ENCODE measurements at places on chromosomes 12 and 14.

- H3K36me3 ChIP-seq, result no peaks in the 10 kb centered on the region
- no peak overlapping the region for H3K4me3 ChIP-seq
Measured at GRCh38 chr12:47990351-47991105, 13.7 kb downstream of the COL2A1 start.

DNA sequence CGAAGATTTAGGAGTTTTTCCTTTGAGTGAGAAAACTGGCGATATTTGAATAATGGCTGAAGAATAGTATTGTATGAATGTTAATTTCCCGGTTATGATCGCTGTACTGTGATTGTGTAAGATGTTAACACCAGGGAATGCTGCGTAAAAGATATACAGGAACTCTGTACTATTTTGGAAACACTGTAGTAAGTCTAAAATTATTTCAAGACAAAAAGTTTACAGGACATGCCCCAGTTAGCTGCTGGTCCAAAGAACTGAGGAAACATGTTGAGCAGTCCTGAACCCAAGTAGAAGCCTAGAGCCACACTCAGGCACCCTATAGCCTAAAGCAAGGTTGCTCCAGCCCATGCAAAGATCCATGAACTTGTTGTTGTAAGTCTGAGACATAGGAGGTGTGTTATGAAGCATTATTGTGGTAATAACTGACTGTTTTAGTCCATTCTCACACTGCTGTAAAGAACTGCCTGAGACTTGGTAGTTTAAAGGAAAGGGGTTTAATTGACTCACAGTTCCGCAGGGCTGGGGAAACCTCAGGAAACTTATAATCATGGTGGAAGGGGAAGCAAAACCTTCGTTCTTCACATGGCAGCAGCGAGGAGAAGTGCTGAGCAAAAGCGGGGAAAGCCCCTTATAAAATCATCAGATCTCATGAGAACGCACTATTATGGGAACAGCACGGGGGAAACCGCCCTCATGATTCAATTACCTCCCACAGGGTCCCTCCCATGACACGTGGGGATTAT, 99.8 kb upstream of the RESF1 start:
- H3K4me1 ChIP-seq, result no peaks in the 10 kb centered on the region
- no peak overlapping the region for H3K4me3 ChIP-seq

DNA sequence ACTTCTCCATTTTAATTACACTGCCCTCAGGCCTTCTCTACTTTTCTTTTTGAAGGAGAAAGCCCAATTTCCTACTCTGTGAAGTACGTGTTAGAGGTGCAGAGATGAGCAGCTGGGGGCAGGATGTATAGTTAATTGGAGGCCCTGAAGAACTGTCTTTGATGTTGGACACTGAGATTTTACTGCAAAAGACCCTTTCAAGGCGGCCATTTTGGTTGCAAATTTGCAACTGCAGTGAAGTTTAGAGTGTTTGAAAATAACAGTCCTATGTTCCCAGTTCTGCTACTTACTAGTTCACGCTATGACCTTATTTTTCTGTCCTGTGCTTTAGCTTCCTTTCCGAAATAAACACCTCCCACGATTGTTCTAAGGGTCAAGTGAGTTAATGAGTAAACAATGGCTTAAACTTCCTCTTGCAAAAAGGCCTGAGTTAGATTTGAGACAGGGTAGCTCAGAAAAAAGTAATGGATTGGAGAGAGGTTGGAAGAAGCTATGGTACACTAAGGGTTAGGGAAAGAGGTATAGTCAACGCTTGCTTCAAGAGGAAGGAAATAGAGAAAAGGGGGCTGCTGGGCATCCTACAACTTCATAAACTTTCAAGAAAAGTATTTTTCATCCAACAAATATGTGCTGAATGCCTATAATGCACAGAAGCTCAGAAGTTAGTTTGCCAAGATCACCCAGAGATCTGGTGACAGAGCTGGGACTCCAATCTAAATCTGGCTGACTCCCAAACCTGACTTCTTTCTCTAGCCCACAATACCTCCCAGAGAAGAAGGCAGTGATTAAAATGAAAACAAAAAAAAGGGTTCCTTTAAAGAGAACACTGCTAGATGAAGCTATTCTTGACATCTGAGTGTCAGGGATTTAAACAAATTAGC, 26.4 kb upstream of the DICER1 start:
- no peaks in the 10 kb centered on the region for H3K36me3 ChIP-seq
- H3K27me3 ChIP-seq, result no peaks in the 10 kb centered on the region

- H3K27me3 ChIP-seq, result no peaks in the 10 kb centered on the region
- H3K36me3 ChIP-seq, result no peaks in the 10 kb centered on the region
- H3K4me3 ChIP-seq, result no peak overlapping the region
- no peak overlapping the region for H3K27ac ChIP-seq
- no peak for DNase-seq
Measured at GRCh38 chr12:92044435-92044834, 101.2 kb downstream of the BTG1 start.

DNA sequence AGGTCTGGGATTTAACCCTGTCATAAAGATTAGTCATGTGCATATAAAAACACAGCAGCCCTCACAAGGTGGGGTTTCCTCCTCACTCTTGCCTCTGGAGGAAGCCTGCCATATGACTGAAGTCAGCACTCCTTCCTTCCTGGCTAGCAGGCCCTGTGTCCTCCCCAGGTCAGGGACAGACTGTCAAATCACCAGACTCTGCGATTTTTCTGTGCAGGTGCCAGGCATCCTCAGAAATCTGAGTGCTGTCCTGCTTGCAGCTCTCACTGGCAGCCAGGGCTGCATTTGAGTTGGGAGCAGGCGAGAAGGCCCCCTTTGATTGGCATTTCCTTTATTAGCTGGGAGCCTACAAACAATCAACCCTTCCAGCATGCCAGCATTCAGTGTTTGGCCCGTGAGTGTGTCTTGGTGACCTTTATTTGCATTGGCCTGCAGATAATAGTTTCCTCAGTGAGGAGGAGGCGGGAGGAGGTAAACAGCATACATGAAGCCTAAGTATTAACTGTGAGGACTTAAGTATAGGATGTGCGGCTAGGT, 183.8 kb upstream of the ARHGAP5 start:
- H3K36me3 ChIP-seq, result no peaks in the 10 kb centered on the region
- H3K4me3 ChIP-seq, result no peak overlapping the region
- H3K27ac ChIP-seq, result no peak overlapping the region

GRCh38 chr12:67721248-67721647, 72.7 kb downstream of the DYRK2 start:
- peak; percentile 41 for DNase-seq
- H3K36me3 ChIP-seq, result no peaks in the 10 kb centered on the region
- H3K27ac ChIP-seq, result no peak overlapping the region
- H3K4me3 ChIP-seq, result no peak overlapping the region
- H3K4me1 ChIP-seq, result no peaks in the 10 kb centered on the region
- no peaks in the 10 kb centered on the region for H3K27me3 ChIP-seq

GRCh38 chr14:50340045-50340444, 27.9 kb downstream of the DMAC2L start:
- no peak overlapping the region for H3K27ac ChIP-seq
- DNase-seq, result no peak
- H3K36me3 ChIP-seq, result no peaks in the 10 kb centered on the region
- H3K4me3 ChIP-seq, result no peak overlapping the region

DNA sequence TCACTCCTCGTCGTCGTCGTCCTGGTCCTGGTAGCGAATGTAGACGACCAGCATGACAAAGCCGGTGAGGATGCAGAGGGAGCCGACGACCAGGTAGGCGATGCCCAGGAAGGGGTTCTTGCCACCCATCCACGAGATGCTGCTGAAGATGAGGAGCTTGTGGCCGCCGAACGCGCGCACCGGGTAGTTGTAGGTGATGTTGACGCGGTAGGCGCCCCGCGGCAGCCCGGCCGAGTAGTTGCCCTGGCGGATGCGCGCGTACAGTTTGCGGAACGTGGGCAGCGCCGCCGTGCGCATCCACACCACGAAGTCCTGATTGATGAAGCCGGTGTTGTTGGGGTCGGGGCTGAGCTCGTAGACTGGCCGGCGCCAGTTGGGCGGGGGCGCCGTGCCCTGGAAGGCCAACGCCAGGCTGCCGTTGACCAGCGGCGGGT, 1.0 kb downstream of the TMEM30B start:
- H3K4me1 ChIP-seq, result peaks cover 7% of the 10 kb centered on the region
- H3K27ac ChIP-seq, result peak overlapping the region; percentile 95
- peak; percentile 26 for DNase-seq
- H3K27me3 ChIP-seq, result no peaks in the 10 kb centered on the region
- H3K36me3 ChIP-seq, result no peaks in the 10 kb centered on the region
